ENCODE measurements at places on chromosomes 11 and 22.
A peak's percentile ranks its signal among the peaks of the same experiment; 100 is the strongest.

GRCh38 chr11:127218275-127218608 lies 217.7 kb upstream of the KIRREL3 start:
- DNase-seq, result no peak

DNA sequence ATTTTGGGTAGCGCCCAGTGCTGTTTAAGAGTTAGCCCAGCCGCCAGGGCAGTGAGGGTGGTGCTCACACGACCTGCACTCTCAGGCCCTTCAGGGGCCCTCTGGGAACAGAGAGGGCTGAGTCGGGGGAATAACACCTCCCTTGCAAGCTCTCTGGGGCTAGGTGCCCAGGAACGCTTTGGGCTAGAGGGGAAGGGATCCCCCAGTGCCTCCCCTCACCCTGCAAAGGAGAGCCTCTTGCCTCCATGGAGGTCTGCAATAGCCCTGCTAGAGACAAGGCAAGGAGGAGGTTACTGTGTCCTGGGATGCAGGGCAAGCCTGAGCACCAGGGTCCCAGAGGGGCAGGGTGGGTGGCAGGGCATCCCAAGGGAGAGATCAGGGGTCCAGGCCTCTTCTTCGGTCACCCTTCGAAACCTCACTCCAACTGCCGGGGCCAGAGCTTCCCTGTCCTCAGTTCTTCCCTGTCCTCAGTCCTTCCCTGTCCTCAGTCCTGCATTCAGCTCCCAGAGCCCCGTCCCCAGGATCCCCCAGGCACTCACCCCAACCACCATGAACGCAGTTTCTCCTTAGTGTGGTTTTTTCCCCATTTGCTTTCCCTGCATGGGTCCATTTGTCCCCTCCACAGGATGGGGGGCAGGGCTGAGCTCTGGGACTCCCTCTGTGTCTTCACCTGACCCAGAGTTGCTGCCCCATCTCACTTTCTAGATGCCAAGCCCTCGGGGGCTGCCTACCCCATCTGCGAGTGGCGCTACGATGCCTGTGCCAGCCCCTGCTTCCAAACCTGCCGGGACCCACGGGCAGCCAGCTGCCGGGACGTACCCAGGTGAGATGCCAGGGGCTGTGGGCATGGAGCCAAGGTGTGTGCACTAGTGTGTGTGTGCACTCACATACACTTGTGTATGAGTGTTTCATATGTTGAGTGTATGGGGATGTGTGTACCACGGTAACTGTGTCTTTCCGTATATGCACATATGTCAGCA lies 60.8 kb downstream of the OTOG start:
- DNase-seq, result no peak

DNA sequence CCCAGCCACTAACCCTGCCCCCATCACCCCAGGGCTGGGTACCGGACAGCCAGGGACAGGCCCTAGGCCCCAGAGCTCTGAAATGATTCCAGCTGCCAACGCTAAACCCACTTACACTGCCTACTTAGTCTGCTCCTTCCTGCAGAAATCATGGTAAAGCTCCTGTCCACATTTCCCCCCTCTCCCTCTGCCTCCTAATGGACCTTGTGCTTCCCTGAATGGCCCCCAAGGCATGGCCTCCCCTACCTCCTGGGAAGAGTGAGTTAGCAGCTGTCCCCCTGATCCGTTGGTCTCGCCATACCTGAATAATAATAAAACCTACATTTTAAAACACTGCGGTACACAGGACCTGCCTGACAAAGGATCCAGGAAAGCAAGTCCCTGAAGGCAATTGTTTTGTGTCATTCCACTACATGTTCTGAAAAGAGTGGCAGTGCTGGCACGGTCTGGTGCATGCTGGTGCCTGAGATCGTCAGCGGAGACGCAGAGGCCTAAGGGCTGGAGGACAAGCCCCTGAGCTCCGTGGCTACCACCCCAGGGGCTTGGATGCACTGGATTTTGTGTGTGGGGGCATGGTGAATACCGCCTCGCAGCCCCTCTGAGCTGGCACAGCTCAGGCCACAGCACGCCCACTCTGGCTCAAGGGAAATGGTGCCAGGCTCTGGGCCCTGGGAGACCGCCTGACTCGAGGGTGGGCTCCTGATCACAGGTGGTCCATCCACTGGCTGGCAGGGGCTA lies 186.3 kb downstream of the CTTN start:
- DNase-seq, result no peak

DNA sequence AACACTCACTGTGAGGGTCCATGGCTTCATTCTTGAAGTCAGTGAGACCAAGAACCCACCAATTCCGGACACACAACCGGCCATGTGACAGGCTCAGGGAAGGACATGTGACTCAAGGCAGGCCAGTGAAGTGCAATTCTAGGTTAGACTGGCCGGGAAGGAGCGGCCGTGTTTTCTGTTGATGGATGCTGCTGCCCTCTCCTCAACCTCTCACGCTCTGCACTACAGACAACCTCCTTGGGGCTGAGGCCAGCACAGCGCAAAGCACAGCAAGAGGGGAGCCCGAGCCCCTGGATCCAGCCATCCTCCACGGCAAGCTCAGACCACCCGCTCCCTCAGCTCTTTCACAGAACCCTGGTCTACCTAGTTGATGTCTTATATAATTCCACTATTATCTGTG lies 2.8 kb downstream of the NUDT8 start:
- no peak for DNase-seq

DNA sequence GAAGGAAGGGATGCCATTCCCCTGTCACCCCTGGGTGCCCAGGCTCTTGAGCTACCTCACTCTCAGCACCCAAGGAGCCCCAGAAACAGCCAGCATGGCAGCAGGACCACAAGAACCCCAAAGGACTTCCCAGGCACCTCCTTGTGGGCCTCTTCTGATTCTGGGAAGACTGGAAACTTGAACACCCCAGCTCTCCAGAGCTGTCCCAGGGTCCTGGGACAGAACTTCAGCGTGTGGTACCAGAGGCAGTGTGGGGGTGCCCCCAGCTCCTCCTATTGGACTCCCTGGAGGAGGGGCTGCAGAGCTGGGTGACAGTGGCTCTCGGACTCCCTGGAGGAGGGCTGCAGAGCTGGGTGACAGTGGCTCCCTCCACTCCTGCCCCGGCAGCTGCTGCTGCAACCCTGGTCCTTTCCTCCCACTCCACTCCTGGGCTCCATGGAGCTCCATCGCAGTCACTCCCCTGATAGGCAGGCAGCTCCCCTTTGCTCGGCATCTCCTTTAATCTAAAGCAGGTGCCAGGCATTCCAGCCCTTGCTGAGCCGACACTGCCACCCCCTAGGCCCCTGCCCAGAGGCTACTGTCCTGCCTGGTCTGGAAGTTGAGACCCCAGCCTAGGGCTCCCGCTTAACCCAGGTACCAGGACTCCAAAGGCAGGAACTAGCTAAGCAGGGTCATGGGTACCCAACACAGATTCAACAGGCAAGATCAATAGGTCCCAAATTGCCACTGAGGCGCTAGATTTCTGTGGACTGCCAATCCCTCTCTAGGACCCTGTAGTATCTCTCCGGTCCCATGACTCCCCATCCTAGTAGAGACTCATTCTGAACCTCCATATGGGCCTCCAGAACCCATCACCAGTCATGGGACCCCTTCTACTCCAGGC lies 2.7 kb downstream of the BCL9L start:
- peak; percentile 28 for DNase-seq

DNA sequence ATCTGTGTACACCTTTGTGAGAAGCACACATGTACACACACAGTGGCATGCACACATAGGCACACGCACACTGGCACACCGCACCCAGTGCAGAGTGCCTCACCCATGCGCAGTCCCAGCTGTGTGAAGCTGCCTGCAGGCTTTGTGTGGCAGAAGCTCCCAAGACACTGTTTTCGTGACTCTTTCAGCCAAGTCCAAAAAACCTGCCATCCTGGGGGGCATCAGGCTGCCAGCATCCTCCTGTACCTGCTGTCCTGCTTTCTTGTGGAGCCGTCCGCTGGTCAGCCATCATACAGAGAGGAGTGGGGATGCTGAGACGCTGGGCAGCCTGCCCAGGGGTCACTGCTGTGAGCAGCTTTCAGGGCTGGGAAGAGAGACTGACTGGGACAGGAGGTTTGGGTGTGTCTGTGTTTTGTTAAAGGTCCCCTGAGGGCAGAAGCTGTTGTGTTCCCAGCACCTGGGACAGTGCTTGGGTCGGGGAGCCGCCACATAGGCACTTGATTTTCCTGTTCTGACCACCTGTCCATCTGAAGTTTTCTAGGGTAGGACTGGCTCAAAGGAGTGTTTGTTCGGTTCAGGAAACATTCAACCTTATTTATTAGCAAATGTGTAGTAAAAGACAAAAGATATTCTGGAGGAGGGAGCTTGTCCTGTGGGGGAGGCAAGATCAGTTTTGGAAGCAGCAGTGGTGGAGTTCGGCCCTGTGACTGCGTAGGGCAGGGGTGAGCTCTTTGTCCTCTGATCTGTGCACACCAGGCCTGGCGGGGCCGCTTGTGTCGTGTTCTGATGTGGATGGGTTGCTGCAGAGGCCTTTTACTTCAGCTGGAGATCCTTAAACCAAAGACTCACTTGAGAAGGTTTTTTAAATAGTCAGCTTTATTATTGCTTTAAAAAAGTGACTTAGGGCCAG lies 29.7 kb downstream of the AP2A2 start:
- no peak for DNase-seq

- no peak for DNase-seq
These were observed 5.6 kb downstream of the SLC36A4 start for GRCh38 chr11:93192163-93192562.

- DNase-seq, result no peak
These were observed 23.0 kb downstream of the SERPING1 start for GRCh38 chr11:57620467-57620866.

- no peak for DNase-seq
These were observed 414.9 kb downstream of the TBC1D22A start for GRCh38 chr22:47177334-47177815.

DNA sequence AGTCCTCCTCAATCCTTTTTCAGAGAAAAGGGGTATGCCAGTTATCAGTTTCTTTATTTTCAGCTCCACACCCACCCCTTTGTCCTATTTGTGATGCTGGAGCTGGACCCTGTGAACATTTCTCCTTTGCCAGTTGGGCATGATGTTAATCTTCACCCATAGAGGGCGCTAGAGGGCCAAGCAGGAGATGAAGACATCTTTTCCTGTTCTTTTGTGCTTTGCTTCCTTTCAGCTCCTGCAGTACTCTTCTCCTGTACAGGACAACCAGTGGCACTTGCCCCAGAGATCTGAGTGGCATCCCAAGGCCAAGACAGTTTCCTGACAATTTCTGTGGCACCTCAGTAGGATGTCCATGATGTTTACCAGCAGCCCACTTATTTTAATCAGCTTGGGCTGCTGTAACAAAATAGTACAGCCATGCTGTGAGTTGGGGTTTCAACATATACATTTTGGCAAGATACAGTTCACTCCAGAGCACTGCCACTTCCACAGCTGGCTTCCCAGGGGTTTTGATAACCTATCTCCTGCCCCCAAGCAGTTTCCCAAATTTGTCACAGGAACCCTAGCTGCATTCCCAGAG lies 4.6 kb downstream of the SAA2 start:
- DNase-seq, result peak; percentile 86

DNA sequence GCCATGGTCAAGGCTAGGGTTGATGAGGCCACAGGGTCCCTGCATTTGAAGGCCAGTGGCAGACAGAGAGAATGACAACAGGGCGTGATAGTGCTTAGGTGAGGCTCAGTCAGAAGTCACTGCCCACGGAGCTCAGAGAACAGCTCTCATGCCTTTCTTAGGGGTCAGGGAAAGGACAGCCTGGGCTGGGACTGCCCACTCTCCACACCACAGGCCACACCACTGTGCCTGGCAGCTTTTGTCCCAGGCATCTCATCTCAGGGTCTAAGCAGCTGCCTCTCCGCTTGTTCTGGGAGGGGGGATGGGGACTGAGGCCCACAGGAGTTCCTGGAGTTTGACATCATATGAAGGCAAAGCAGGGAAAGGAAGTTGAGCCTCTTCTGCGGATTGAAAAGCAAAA lies 150.2 kb upstream of the B3GAT1 start:
- no peak for DNase-seq

DNA sequence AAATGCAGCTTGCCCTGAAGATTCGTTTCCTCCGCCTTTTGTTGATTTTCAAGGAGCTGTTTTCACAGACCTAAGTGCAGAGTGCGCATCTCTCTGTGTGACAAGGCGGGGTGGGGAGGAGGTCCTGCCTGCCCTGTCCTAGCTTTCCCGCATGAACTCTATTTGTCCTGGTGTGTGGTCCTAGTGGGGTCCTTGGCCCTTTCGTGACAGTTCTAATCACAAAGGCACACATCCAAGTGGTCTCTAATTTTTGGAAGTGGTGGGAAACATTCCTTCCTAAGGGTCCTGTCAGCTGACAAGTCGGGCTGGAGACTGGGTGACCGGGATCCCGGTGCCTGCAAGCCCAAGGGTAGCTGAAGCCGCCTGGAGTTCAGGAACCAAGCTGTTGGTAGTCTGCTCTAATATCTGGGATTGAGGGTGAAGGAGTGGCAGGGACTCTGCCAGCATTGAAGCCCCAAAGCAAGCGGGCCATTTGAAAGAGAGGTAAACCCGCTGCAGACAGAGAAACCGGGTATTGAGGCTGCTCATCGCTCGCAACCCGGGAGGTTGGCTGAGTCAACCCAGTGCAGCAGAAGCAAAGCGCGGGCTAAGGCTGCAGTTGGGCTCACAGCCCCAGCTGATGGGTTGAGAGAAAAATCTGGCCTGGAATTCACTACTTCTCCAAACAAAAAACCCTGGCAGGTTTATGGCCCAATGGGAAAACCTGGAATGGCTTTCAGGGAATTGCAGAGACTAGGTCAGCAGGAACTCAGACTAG lies 28.1 kb upstream of the FBXO3 start:
- DNase-seq, result peak; percentile 86

DNA sequence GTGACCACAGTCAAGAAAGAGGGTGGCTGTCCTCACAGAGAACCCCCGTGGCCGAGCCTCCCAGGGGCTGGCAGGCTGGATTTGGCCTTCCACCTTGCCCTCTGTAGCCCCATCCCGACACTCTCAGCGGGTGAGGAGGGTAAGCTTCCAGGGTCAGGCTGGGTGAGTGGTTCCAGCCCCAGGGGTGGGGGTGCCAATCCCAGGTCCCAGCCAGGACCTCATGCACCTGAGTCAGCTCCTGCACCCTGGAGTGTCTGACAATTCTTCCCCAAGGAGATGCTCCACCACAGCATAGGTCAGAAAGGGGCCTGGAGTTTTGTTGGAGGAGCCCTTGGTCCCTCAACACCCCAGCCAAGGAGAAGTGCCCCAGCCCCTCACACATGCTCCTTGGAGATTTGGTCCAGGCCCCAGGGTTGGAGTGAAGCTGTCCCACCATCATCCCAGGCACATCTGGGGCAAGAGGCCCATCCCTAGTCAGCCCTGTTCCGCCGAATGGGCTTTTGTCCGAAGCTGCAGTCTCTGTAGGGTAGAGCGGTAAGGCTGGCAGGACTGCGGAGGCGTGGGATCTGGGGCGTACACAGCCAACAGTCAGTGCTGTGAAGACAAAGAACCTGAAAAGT lies 8.4 kb downstream of the LINC01488 start:
- DNase-seq, result no peak

DNA sequence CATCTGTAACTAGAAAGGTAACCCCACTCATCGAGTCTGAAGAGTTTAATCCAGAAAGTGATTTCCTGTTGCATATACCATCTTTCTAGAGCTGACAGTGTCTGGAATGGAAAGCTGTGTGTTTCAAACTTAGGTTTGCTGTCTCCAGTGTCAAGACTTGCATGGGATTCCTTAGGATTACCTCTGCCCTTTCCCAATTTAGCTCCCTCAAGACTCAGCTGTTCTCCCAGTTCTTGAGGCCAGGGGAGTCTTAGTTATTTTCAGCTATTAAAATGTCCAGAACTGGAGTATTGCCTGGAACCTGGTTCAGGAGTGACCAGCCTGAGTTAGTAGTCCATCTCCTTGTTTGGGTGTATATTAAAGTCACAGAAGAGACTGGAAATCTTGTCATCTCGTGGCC lies 25.0 kb upstream of the LDHA start:
- DNase-seq, result no peak

- peak; percentile 6 for DNase-seq
These were observed 82.8 kb upstream of the SNX19 start for GRCh38 chr11:130999086-130999485.

- DNase-seq, result no peak
These were observed 100.5 kb downstream of the WT1 start for GRCh38 chr11:32334822-32335221.
